ENCODE measurements at places on chromosomes 12 and 14.

DNA sequence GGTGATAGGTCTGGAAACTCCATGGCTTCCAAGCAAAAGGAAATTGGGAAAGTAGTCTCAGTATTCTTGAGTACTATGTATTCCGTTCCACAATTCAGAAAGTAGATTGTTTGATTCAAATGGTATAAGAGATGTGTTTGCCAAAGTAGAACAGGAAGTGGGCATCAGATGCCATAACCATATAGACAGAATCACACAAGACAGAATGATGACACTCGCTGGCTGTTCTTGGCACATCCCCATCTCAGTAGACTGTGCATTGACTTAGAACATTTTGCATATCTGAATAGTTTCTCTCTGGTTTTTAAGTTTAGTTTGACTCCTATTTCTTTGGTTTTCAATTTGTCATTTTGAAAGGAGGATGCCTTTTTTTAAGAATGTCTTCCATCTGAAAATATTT is 221.1 kb upstream of the RGS6 start:
- no peak for DNase-seq

DNA sequence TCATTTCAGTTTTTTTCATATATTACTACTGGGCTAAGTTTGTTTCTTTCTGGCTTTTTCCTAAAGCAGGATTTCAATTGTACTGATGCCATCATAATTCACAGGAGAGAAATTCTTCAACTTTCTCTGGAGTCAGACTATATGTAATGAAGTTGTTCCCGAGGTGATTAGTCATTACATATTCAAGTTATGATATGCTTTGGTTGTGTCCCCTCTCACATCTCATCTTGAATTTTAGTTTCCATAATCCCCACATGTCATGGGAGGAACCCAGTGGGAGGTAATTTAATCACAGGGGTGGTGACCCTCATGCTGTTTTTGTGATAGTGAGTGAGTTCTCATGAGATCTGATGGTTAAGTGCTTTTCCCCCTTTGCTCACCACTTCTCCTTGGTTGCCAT is 227.5 kb upstream of the LRIG3 start:
- DNase-seq, result no peak

DNA sequence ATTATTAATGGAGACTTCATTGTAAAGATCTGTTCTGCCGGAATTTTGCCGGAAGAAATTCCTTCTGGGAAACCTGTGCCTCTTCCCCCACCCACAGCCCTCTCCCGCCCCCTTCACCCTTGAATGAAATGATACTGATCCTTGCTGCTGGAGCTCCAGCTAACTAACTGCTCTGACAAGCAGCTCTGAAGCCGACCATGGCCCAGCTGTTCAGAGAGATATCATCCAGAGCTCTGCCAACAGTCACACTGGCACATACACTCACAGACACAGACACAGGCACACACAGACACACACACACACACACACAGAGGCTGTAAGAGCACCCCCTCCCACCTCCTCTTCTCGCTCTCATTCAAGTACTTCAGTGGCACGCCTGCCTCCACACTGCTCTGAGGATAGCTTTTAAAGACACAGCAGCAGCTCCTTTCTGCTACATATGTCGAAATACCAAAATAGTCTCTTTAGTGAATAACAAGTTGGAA is 88.6 kb downstream of the R3HDM2 start:
- no peak for DNase-seq

- DNase-seq, result no peak
These were observed 27.6 kb downstream of the EVL start for GRCh38 chr14:100092832-100093231.

- DNase-seq, result no peak
These were observed 303.6 kb upstream of the GARIN6 start for GRCh38 chr12:99343960-99344359.

- DNase-seq, result no peak
These were observed 721.4 kb downstream of the TMTC2 start for GRCh38 chr12:83408146-83408545.

DNA sequence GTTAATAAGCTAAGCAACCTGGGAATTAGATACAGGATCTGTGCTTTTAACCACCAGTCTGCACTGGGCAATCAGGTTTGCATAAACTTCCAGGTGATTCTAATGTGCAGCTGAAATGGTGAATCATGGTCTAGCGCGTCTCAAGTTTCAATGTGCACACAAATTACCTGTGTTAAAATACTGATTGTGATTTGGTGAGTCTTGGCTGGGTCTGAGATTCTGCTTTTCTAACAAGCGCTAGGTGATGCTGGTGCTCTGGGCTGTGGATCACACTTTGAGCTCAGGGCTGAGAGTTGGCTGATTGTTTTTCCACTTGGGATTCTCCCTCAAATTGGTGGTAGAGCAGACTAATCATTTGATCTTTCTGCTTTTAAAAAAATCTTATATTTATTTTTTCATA is 124.8 kb downstream of the C12orf75 start:
- DNase-seq, result no peak

GRCh38 chr14:42028607-42029006 is 421.9 kb downstream of the LRFN5 start:
- no peak for DNase-seq

- no peak for DNase-seq
These were observed 4.7 kb downstream of the CHGA start for GRCh38 chr14:92927349-92928257.

- no peak for DNase-seq
These were observed 303.3 kb upstream of the TMPO start for GRCh38 chr12:98211909-98212695.

DNA sequence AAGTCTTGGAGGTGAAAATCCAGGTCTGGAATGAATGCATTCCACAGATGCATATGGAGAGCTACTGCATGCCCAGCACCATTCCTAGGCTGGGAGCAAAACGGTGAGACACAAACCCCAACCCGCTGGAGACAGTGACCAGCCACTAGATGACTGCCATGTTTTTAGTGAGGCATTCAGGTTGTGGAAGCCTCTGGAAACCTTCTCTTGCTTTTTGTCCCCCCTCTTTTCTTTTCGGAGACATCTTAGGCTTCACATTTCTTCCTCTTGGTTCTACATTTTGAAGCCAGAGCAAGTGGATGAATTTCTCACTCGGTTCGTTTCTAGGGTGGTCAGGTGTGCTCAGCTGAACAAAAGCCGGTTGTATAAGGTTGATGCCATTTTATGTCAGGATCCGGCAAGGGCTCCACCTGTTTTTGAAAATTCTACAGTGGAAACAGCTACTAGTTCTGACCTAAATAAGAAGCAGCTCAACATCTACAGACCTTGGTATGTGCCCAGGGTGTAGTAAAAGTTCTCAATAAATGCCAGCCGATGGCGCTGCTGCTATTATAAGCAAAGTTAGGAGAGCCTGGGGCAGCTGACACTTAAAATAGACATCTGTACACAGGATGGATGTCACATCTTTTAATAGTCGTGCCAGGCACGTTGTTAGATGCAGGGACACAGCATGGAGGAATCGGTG is 1.8 kb upstream of the ZNF839 start:
- DNase-seq, result no peak

DNA sequence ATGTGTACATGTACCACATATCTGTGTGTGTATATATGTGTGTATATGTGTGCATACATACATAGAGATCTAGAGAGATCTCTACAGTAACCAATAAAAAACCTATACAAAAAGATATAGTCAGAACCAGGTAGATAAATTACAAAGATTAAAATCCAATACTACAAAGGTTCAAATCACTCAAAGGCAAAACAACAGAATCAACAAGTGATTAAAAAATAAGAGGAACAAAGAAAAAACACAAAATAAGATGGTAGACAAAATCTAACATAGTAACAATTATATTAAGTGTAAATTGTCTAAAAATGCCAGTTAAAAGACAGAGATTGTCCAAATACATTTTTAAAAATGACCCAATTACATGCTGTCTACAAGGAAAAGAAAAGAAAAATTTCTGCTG is 83.6 kb downstream of the R3HDM2 start:
- no peak for DNase-seq

- peak; percentile 24 for DNase-seq
These were observed 23.5 kb downstream of the FGF23 start for GRCh38 chr12:4356041-4356327.

GRCh38 chr12:60926256-60926655 is 1330.4 kb downstream of the SLC16A7 start:
- no peak for DNase-seq

DNA sequence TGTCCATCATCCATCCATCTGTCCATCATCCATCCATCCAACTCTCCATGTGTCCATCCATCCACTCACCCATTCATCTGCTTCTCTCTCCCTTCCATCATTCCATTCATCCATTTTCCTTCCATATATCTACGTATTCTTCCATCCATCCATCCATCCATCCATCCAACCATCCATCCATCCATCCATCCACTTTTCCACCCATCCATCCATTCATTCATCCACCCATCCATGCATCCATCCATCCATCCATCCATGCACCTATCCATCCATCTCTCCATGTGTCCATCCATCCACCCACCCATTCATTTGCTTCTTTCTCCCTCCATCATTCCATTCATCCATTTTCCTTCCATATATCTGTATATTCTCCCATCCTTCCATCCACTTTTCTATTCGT is 214.0 kb upstream of the RTL1 start:
- no peak for DNase-seq

DNA sequence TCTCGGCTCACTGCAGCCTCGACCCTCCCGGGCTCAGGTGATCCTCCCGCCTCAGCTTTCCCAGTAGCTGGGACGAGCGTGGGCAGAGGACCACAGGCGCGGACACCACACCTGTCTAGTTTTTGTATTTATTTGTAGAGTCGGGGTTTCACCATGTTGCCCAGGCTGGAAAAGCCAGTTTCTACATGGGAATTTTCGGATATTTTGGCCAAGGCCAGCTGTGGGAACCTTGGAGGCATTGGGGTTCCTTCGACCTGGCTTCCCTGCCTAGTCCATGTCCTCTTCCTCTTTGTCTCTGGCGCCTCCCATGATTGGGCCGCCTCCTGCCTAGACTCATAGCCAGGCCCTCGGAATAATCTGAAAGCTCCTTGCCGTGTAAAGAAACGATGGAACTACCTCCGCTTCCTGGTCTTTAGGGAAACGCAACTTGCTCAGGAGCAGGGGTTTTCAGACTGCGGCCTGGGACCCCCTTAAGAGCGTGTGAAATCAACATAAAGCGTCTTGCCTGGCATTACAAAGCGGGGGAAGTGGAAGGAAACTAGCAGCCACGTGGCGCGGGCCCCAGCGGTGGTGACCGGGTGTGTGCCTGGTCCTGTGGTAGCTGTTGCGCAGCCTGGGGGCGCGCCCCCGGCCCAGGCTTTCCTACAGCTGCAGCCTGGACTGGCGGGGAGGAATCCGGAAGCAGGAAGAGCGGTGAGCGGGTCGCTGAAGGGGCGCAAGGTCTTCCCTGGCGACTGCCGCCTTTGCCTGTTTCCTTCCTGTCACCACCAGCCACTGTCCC is 1.4 kb upstream of the HSP90AA1 start:
- DNase-seq, result no peak

DNA sequence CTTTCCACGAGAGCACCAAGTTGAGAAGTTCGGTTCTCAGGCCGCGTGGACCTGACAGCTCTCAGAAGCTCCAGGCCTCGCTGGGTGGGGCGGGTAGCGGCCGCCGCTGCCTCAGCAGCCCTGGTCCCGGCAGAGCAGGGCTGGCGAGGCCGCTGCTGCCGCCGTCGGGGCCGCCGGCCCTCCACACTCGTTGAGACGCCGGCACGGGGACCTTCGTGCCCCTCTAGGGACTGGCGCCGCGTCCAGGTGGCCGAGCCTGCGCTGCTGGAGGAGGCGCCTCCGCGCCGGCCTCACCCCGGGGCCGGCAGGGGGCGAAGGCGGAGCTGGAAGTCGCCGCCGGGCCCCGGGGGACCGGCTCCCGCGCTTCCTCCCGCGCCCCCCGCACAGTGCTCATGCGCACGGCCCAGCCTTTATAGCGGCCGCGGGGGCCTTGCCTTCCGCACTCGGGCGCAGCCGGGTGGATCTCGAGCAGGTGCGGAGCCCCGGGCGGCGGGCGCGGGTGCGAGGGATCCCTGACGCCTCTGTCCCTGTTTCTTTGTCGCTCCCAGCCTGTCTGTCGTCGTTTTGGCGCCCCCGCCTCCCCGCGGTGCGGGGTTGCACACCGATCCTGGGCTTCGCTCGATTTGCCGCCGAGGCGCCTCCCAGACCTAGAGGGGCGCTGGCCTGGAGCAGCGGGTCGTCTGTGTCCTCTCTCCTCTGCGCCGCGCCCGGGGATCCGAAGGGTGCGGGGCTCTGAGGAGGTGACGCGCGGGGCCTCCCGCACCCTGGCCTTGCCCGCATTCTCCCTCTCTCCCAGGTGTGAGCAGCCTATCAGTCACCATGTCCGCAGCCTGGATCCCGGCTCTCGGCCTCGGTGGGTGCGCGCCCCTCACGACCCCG is at the start of gene COCH:
COCH (plus strand) TSS at position 440 of the 879 bp plus-strand sequence; CDS start at position 820, 380 bp downstream.
- DNase-seq, result no peak

DNA sequence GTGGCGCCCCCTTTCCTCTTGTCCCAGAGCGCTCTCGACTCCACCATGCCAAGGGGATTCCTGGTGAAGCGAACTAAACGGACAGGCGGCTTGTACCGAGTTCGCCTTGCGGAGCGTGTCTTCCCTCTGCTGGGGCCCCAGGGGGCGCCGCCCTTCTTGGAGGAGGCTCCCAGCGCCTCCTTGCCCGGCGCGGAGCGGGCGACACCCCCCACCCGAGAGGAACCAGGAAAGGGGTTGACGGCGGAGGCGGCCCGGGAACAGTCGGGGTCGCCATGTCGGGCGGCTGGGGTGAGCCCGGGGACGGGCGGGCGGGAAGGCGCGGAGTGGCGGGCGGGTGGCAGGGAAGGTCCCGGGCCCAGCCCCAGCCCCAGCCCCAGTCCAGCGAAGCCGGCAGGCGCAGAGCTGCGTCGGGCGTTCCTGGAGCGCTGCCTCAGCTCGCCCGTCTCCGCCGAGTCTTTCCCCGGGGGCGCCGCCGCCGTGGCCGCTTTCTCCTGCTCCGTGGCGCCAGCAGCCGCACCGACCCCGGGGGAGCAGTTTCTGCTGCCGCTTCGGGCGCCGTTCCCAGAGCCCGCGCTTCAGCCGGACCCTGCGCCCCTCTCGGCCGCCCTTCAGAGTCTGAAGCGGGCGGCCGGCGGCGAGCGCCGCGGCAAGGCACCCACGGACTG is 376 bp downstream of the INSM2 start:
- DNase-seq, result no peak

DNA sequence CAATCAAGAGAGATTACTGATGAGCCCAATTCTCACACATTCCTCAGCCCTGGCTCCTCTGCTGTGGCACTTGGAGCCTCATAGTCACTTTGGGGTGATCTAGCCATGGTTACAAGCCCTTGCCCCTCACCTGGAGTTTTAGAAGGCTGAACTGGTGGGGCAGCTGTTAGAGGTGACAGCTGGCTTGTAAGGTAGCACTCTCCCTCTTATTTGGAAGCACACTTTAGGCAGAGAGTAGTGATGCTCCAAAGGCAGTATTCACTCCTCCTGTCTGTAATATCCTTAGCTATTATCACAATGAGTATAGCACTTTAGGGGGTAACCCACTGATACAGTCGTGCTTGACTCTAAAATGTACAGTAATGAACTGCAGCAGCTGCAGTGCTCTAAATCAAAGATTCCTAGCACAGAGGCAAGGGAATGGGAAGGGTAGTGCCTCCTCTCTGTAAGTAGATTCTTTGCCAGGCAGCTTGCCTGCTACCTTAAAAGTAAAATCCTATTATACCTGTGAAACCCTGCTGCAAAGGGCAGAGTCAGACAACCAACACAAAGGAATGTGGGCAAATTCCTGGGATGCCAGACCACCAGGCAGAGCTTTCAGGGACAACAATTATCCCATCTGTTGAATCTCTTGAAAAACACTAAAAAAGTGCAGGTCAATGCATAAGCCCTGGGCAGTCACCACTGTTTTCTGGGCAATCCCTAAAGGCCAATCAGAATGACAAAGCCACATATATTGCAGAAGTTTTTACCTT is 336.3 kb downstream of the NOVA1 start:
- DNase-seq, result no peak

- DNase-seq, result no peak
These were observed 313.1 kb downstream of the SLC6A15 start for GRCh38 chr12:84599539-84599938.

GRCh38 chr12:47965581-47965980 is 2.2 kb downstream of the TMEM106C start:
- no peak for DNase-seq
